Hematopoietic multipotent progenitor cell treated with erythropoietin and hydrocortisone succinate and interleukin-3 and kit ligand, for 8 days (in vitro differentiated cells): ENCODE measurements at places on chromosomes 12 and 14.

DNA sequence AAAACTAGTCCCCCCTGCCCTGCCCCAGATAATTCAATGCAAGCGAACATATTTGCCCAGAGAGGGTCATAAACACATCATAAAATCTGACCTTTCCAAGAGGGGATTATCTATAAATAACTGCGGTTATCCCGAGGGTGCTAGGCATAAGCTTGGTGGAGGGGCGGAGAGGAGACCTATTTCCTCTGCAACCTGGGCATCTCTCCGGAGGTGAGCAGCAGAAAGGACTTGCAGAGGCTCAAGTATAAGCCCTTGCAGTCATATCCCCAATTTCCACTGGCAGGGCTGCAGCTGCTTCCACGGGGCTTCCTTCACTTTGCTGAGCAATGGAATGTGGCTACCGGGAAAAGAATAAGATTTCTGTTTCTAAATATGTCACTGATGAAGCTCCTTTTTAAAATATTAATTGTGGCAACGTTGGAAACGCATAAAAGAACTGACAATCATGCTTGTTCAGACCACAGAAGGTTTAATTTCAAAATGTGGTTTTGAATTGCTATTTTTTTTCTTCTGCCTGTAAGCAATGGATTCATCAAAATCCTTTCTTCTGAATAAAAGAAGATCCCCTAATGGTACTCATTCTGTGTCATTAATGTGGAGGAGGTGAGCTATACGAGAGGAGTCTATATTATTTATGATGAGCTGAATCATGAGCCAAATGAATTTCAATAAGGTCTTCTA, 268.9 kb upstream of the ATP2B1 start:
- no peak for DNase-seq

DNA sequence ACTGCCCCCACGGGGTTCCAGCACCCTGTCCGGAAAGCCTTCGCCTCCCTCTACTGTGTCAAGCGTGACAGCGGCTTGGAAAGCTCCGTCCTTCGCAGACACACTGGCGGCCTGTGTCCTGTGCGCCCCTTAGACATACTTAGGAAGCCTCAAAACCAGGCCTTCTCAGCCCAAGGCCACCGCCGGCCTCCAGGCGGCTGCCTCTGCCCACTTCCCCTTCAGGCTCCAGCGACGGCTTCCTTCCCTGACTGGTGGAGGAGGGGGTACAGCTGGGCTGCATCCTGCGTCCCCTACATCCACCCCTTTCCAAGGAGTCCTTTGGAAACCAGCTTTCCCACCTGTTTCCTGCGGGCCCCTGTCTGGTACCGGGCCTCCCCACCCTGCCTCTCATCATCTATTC, 2.5 kb upstream of the CACNA2D4 start:
- no peak for DNase-seq

DNA sequence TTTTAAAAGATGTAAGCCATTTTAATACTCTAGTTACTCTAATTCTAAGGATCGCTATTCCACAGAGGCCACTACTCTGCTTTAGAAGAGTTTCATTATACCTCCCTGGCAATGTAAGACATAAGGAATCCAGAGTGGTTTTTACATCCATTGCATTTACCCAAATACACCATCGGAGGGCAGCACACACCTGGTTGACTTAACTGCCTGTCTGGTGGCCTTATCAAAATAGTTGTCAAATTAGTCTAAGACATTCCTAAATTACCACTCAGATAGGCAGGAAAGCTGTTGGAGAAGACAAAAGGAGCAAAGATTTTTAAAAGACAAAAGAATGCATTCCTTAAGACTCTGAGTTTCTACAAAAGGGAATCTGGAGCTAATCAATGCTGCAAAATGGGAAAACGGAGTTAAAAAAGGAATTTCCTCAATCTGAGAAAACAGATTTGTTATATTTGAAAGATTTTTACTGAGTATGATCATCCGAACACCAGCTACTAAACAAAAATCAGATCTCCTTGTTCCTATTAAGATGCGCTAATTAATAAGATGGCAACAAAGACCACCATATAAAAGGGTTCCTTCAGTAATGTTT, 33.8 kb upstream of the FGD4 start:
- DNase-seq: peak; percentile 82

DNA sequence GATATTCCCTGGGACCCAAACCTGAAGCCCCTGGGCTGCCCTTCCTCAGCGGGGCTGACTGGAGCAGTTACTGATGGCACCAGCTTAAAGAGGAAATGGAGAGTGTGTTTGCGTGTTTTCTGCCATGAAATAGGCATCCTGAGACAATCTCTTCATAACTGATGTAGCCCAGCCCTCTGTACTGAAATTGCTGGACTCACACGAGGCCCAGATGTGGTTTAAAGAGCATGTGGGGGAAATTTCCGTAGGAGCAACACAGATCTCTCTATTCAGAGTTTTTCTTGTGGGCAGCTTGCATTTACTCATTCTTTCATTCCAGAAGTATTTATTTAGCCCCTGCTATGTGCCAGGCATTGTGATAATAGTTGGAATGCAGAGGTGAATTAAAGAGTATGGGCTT, 782.1 kb upstream of the TBX3 start:
- DNase-seq: no peak
